Hematopoietic multipotent progenitor cell (in vitro differentiated cells): ENCODE measurements at places on chromosomes 3 and 15.

GRCh38 chr3:180430896-180431295, 171.1 kb upstream of the TTC14 start:
- DNase-seq = no peak

DNA sequence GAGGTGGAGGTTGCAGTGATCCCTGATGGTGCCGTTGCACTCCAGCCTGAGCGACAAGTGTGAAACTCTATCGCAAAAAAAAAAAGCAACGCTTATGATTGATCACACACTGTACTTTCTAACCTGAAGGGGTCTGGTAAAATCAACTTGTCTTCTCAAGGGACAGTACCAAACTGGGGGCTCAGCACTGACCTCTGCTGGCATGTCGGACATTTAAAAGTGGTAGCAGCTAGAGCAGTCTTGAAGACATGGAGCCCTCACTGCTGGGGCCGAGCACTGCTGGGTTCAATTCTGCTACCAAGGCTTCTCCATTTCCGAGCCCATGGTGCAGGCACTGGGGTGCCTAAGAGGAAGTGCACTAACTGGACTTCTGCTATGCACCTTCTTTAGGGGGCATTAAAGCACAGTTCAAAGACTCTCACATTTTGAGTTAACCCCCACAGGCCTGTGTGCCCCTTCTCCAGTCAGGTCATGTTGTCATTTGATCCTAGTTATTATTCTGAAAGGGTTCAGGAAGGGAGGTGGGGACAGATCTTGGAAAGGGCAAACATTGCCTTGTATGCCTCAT, 26.4 kb upstream of the LAMP3 start:
- peak; percentile 56 for DNase-seq

DNA sequence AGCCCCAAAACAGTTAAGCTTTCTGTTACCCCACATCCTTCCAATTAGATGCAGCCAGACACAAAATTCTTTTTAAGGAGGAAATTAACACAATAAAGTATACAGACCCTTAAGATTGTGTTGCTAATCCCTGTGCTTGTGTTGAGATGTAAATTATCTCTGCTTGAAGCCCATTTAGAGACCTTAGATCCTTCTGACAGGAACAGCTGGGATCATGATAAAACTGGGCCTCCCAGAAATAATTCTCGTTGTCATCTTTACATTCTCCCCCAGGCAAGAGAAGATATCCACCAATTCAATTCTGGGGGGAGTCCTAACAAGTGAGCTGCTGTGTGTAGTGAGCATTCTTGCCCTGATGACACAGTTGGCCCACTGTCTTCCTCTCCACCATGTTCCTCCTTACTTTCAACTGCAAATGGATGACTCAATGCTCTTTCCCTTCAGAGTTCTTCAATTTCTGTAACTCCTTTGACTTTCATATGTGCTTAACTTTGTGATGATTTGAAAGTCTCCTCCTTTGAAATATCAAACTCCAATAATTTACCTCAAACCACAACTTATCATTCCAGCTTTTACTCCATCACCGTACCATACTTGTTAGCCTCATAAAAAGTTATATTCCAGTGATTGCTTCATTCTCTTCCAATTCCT, 186.6 kb downstream of the RAP2B start:
- DNase-seq = no peak

DNA sequence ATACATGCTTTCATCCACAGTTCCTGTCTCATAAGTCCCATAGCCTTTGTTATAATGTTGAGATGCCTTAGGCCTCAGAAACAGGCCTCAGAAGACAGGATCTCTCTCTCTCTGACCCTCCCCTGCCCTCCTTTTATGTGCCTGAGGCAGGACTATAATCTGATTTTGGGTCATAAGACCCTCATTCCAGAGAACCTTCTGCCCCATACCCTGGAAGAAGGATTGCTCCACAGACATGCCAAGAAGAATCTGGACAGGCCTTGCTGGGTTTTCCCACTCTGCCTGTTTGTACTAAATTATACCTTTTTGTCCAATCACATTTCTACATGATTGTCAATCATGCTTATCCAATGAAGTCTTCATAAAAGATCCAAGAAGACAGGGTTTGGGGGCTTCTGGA, 57.2 kb upstream of the MME start:
- DNase-seq = no peak

- DNase-seq = no peak
Measured at GRCh38 chr3:114496021-114496434, 202.2 kb downstream of the TIGIT start.

DNA sequence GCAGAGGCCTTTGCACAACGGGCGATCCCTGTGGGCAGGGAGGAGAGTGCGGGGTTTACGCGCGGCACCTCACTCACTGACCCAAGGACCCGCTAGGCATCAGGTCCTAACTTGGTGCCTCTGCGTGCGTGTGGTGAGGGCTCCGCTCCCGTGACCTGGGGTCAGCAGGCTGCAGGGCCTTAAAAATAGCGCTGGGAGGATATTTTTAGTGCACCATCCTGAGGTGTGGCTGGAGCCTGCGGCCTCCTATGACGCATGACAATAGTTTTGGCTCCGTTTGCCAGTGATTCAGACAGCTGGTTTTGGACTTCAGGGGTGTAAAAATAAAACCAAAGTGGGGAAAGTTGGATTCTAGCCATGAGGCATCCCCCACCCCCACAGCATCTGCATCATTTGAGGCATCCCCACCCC, 139.0 kb downstream of the FAM43A start:
- no peak for DNase-seq

DNA sequence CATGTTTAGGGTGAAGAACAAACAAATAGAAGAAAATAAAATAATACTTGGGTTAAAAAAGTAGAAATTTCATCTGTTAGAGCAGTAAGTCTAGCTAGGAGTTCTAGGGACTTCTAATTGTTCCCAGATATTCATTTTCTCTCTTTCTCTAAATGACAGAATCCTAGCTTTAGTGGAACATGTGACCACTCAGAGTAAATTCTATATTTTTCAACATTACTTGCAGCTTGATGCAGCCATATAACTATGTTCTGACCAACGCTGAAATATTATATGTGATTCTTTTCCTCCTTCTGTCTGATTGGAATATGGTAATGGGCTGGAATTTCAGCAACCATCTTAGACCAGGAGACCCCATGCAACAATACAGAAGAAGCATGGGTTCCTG, 8.1 kb downstream of the PTX3 start:
- no peak for DNase-seq
